ENCODE measurements at places on chromosomes 11 and 22.
A peak's percentile ranks its signal among the peaks of the same experiment; 100 is the strongest.

DNA sequence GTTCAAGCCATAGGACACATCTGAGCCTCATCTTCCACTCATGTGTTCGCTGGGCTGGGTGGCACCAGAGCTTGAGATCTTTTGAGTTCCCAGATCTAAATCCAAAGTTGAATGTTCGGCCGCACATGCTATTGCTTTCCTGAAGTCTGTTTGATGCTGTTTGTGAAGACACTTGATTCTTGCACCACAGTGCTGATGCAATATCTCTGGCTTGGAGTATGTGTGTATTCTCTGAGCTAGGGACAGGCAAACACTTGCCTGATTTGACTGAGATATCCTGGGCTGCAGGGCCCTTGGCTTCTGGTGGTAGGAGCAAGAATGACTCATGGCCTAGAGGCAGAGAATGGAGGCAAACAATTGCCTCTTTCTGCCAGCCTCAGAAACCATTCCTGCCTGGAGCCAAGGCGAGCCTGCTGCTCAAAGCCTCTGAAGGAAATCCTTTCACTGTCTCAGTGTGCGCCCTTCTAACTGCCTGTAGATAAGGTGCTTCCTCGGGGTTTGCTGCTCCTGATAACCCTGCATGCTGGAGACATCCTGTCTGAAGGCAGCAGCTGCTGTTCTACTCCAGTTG is 73.0 kb downstream of the CYB5R2 start:
- peak; percentile 85 for DNase-seq

GRCh38 chr11:134070342-134070845 is 1.5 kb downstream of the JAM3 start:
- DNase-seq: peak; percentile 90

GRCh38 chr11:1618231-1618630 is 3.7 kb downstream of the KRTAP5-4 start:
- no peak for DNase-seq

DNA sequence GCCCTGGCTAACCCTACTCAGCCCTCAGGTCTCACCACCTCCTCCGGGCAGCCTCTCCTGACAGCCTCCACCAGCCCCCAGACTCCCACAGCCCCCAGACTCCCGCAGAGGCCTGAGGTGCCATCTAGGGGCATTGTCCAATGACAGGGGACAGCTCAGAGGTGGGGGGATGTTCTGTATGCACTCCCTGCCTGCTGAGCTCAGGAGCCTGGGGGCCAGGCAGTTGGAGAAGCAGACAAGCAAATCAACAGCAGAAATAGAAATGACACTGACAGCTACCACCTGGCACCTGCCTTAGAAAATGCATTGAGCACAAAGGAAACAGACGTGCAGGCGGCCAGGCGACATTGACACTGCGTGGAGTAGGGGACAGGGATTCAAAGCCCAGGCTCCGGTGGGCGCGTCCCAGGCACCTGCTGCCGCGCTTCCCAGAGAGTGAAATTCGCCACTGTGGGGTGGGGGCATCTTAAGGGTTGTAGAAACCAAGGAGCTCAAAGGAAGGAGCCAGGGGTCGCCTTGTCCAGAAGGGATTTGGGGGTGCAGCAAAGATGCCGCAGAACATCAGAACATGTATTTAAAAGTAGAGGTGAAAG is 22.5 kb upstream of the WNT7B start:
- no peak for DNase-seq

DNA sequence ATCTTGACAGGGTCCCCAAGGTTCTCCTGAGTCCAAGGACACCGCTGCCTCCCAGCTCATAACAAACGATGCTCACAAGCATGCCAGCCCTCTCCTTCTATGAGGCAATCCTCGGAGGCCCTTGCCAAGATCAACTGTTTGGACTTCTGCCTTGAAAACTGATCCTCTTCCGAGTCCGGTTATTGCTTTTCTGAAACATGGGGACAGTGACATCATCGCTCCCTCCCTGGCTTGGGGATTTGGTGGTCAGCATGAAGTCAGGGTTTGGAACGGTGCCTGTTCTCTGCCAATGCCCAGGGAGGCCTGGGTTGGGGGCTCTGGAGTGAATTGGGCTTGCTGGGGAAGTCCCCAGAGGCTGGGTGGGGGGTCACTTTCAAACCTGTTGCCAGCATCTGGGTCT is 149.3 kb downstream of the FBXO7 start:
- no peak for DNase-seq

DNA sequence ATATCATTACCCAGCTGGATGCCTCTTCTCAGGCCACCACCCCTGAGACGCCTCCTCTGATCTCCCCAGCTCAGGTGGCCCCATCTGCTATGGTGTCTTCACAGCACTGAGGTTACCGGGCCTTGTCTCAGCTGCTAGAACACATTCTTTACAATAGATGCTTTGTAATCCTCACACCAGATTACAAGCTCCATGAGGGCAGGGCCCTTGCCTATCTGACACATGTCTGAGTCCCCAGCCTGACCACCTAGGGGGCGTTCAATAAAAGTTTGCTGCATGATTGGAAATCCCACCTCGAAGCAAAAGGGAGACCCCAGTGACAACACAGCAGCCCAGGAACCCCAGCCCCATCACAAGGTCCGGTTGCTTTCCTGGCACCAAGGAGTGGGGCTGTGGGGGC is 2.0 kb downstream of the MACROD1 start:
- DNase-seq: no peak

- DNase-seq: no peak
These were observed 728 bp upstream of the POGLUT3 start for GRCh38 chr11:108498816-108499408.

GRCh38 chr11:126710804-126711399 is 289.7 kb downstream of the KIRREL3 start:
- no peak for DNase-seq

- DNase-seq: no peak
These were observed 60.2 kb downstream of the FLRT1 start for GRCh38 chr11:64095949-64096348.

GRCh38 chr11:101346591-101346990 is 217.0 kb upstream of the PGR start:
- no peak for DNase-seq

- DNase-seq: no peak
These were observed 238.9 kb downstream of the BRD1 start for GRCh38 chr22:49588739-49589138.

- DNase-seq: no peak
These were observed 9.7 kb downstream of the PITPNM1 start for GRCh38 chr11:67495234-67496005.

GRCh38 chr22:46965555-46966494 is 203.4 kb downstream of the TBC1D22A start:
- DNase-seq: no peak

- no peak for DNase-seq
These were observed 21.9 kb downstream of the STX3 start for GRCh38 chr11:59777104-59777503.

DNA sequence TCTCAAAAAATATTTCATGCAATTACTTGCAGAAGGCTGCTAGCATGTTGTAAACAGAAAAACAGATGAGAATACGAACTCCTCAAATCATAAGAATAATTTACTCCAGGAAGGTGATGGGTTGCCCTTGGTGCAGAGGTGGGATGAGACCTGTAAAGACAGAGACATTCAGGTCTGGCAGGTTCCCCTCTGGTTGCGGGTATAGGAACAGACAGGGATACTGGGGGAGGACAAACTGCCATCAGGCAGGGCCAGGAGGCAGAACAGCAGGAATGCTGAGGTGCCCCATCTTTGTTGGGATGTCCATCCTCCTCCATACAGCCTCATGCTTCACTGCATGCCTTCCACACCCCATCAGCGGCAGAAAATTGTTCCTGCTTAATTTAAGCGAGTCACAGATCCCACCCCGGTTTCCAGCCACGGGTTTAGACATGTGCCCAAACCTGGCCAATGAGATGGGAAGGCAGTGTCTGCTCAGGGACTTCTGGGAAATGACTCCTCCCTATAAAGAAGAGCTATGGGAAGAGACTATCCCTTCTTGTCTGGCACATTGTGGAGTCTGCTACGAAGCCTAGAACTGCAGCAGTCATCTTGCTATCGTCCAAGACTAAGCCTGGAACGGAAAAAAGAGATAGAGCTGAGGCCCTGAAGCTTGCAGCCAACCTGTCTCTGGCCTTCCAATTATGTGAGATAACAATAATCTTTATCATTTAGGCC is 23.1 kb upstream of the IRAG1 start:
- no peak for DNase-seq

- DNase-seq: no peak
These were observed at the start of gene WNT7B for GRCh38 chr22:45977003-45977411. Gene WNT7B, minus strand, starts transcription at chr22:45977162. Its CDS starts 408 bp downstream, at chr22:45976754.
